CD14-positive monocyte (primary cell): ENCODE measurements at places on chromosomes 3 and 15.

DNA sequence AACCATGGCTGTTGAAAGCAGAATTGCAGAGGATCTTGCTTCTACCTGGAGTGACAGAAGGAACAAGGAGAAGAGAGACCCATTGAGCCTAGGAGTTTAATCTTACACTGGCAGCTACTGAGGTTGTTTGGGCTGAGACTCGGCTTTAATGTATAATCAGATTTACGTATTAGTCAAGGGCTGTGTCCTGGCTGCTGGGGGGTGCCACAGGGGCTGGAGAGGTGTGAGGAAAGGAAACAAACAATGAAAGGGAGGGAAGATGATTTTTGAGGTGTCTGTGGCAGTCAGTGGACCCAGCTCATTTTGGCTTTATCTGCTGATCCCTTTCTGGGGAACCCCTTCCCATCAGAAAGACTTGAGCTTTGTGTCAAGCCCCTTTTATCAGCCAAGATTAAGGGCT, 95.7 kb downstream of the PRICKLE2 start:
- H3K27me3 ChIP-seq, result no peaks in the 10 kb centered on the region
- DNase-seq, result no peak
- H3K27ac ChIP-seq, result no peak overlapping the region
- no peaks in the 10 kb centered on the region for H3K36me3 ChIP-seq
- H3K4me1 ChIP-seq, result no peaks in the 10 kb centered on the region

GRCh38 chr15:67925182-67925581, 85.3 kb upstream of the RNU6-1 start:
- H3K27ac ChIP-seq, result no peak overlapping the region
- H3K4me1 ChIP-seq, result no peaks in the 10 kb centered on the region
- H3K36me3 ChIP-seq, result no peaks in the 10 kb centered on the region
- no peak overlapping the region for H3K4me3 ChIP-seq

GRCh38 chr3:51304230-51304629, 80.9 kb upstream of the MANF start:
- no peak for DNase-seq
- no peaks in the 10 kb centered on the region for H3K4me1 ChIP-seq
- H3K4me3 ChIP-seq, result no peak overlapping the region

DNA sequence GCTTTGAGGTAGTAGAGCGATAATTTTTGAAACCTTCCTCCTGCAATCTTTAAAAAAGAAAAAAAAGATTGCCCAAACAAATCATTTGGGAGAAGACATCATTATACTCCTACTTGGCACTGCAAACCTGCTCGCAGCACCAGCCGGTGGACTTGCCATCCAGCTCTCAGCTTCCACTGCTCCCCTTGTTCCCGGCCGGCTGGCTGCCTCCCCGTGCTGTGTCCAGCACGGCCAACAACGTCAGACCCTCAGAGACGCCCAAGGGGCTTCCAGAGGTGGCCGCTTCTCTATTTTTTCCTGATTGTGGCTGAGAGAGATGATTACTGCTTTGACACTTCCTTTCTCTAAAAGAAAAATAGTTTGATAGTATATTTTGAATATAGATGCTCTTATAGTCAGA, 3.0 kb upstream of the BFSP2 start:
- H3K36me3 ChIP-seq, result no peaks in the 10 kb centered on the region
- H3K4me3 ChIP-seq, result no peak overlapping the region
- no peaks in the 10 kb centered on the region for H3K27me3 ChIP-seq
- no peak for DNase-seq
- no peak overlapping the region for H3K27ac ChIP-seq

DNA sequence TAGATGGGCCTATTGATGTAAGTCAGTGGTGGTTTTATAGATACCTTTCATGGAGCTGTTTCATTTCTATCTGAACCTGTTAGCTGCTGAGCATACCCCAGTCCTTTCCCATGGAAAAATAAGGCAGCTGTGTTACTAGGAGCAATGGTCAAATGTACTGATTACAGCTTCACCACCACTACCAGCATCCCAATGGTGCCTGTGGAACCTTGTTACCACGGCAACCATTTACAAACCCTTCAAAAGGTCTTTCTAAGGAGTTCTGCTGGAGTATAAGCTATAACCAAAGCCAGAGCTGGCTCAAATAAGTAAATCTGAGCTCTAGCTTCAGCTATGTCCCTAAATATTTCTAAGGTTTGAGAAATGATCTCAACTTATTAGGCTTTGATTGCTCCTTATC, 133.4 kb upstream of the ACP3 start:
- H3K4me1 ChIP-seq, result no peaks in the 10 kb centered on the region
- DNase-seq, result no peak
- no peaks in the 10 kb centered on the region for H3K36me3 ChIP-seq
- H3K27ac ChIP-seq, result no peak overlapping the region
- H3K27me3 ChIP-seq, result no peaks in the 10 kb centered on the region

- H3K27ac ChIP-seq, result no peak overlapping the region
- peaks cover 49% of the 10 kb centered on the region for H3K4me1 ChIP-seq
- H3K4me3 ChIP-seq, result peak overlapping the region; percentile 81
Observed at GRCh38 chr15:68203486-68203885, 1.6 kb downstream of the CALML4 start.

GRCh38 chr15:72341361-72341760, 21.4 kb upstream of the CELF6 start:
- H3K4me1 ChIP-seq, result peaks cover 18% of the 10 kb centered on the region
- peaks cover 40% of the 10 kb centered on the region for H3K36me3 ChIP-seq
- H3K27ac ChIP-seq, result no peak overlapping the region

DNA sequence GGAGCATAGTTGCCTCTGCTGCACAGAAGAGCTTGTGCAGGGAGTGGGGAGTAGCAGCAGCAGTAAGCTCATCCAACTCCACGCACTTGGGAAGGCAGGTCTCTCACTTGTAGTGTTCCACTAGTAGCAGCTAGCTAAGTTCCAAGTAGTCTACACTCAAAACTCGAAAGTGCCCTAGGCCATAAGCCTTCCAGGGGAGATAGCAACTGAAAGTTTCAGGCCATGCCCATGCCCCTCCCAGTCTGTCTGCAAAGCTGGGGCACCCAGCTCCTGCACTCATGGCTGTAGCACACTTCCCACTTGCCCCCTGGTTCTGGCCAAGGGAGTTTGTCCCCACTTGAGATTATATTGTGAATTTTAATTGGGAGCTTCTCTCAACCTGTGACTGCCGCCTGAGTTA, 57.5 kb downstream of the MFSD1 start:
- no peak overlapping the region for H3K4me3 ChIP-seq
- no peaks in the 10 kb centered on the region for H3K4me1 ChIP-seq
- DNase-seq, result no peak
- H3K27ac ChIP-seq, result no peak overlapping the region
- H3K36me3 ChIP-seq, result no peaks in the 10 kb centered on the region

DNA sequence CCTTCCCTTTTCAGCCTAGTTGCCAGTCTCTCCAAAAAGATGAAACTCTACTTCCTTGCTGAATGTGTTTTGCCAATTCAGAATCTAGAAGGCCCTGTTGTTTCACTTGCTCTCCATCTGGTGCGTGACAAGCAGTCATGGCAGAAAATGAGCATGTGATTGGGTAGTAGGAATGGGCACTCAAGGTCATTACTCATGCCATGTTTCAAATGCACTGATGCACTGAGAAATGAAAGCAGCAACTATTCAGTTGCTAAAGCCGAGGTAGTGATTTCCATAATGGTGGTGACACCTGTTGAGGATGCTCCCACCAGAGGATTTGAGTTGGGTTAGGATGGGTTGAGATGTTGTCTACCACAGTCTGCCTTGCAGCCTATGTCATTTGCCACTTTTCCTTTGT, 12.7 kb downstream of the ZBTB38 start:
- H3K4me1 ChIP-seq, result no peaks in the 10 kb centered on the region
- no peak overlapping the region for H3K4me3 ChIP-seq
- no peaks in the 10 kb centered on the region for H3K36me3 ChIP-seq

DNA sequence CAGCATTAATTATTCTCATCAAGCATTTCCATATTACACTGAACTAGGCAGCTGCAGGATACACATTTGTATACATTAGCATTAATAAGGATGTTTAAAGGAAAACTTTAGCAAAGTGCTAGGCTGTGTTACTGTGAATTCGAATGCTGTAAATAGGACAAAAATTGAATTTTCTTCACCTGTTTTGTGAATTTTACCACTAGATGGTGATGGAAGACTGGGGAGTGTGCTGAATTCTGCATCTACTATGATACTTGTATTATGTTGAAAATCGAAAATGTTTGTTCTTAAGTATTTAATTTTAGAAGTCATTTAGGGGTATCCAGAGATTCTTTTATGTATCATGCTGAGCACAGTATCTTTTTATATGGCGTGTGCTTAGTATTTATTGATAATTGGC, 12.3 kb upstream of the P2RY14 start:
- DNase-seq, result peak; percentile 38
- H3K27me3 ChIP-seq, result no peaks in the 10 kb centered on the region
- no peak overlapping the region for H3K27ac ChIP-seq
- no peaks in the 10 kb centered on the region for H3K36me3 ChIP-seq
- H3K4me1 ChIP-seq, result no peaks in the 10 kb centered on the region
- H3K4me3 ChIP-seq, result no peak overlapping the region

GRCh38 chr3:9826815-9827573, 16.8 kb downstream of the RPUSD3 start:
- peaks cover 43% of the 10 kb centered on the region for H3K36me3 ChIP-seq
- no peaks in the 10 kb centered on the region for H3K4me1 ChIP-seq
- no peak overlapping the region for H3K27ac ChIP-seq
- no peak for DNase-seq
- H3K27me3 ChIP-seq, result no peaks in the 10 kb centered on the region
- no peak overlapping the region for H3K4me3 ChIP-seq

DNA sequence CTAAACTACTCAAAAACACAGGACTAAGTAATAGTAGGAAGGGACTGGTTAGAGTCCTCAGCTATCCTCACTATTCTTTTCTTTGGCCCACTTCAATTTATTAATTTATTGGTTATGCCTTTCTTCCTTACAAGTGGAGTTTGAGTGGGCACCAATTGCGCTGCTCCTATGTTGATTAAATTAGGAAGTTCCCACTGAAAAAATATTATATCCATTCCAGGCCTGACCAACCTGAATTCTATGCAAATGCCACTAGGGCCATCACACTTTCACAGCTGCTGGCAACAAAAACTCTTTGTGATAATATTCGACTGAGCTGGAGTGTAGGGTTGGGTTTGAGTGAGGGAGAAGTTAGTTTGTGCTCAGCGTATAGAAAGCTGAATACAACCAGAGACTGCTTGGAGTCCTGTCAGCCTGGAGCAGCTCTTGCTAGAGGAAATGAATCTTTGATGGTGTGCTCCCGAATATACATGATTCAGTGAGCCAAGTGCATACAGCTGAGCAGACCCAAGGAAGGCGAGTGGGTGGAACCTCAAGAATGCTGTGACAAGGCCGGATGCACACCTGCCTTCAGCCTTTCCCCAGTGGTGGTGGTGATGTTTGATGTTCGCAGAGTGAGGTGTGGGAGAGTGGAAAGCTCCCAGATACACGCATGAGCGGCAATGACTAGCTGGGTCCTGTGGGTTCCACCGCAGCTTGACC, 1.5 kb downstream of the ARHGEF3 start:
- H3K27me3 ChIP-seq, result no peaks in the 10 kb centered on the region
- peak overlapping the region; percentile 85 for H3K27ac ChIP-seq
- H3K4me3 ChIP-seq, result peak overlapping the region; percentile 56
- peaks cover 49% of the 10 kb centered on the region for H3K4me1 ChIP-seq
- DNase-seq, result no peak

DNA sequence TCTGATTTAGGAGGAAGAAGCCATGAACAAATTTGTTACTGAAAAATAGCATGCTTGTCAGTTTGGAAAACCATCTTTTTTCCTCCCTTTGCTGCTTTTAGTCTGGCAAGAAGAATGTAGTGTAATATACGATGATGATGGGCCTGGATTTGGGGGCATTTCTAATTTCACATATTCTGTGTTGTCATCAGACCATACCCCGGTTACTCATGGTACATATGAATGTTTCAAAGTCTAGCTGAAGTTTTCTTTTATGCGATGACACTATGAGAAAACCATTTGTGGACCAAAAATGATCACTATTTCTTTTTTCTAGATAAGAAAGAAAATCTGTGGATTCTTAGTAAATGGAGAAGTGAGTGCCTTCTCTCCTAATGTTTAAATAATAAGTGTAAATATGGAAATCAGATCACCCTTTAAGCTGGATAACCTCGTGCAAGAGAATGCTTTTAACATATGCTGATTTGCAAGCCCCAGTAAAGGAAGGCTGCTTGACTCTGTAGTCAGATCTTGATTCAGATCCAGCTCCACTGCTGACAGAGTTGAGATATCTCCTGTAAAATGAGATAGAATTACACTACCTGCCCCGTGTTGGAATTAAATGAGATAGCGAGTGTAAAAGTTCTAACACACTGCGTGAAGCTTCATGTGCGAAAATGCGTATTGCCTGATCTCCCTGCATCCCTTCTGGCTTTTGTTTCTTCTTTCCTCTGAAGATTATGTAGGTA, 3.0 kb downstream of the MEF2A start:
- peak overlapping the region; percentile 90 for H3K4me3 ChIP-seq
- no peak for DNase-seq
- H3K27me3 ChIP-seq, result no peaks in the 10 kb centered on the region
- H3K36me3 ChIP-seq, result no peaks in the 10 kb centered on the region

- DNase-seq, result no peak
- H3K27ac ChIP-seq, result no peak overlapping the region
- no peaks in the 10 kb centered on the region for H3K27me3 ChIP-seq
- no peak overlapping the region for H3K4me3 ChIP-seq
- H3K4me1 ChIP-seq, result peaks cover 8% of the 10 kb centered on the region
Observed at GRCh38 chr3:5330152-5330810, 142.8 kb downstream of the EDEM1 start.

- no peak overlapping the region for H3K4me3 ChIP-seq
- H3K36me3 ChIP-seq, result no peaks in the 10 kb centered on the region
- H3K27me3 ChIP-seq, result no peaks in the 10 kb centered on the region
- no peak for DNase-seq
- no peak overlapping the region for H3K27ac ChIP-seq
Observed at GRCh38 chr15:70636540-70637165, 126.7 kb downstream of the UACA start.

- no peaks in the 10 kb centered on the region for H3K27me3 ChIP-seq
- H3K4me3 ChIP-seq, result no peak overlapping the region
- no peak overlapping the region for H3K27ac ChIP-seq
- H3K4me1 ChIP-seq, result peaks cover 10% of the 10 kb centered on the region
Observed at GRCh38 chr3:4449043-4449805, 17.8 kb downstream of the SUMF1 start.

GRCh38 chr3:168467115-168467714, 371.5 kb upstream of the GOLIM4 start:
- H3K27ac ChIP-seq, result no peak overlapping the region
- no peaks in the 10 kb centered on the region for H3K4me1 ChIP-seq
- no peaks in the 10 kb centered on the region for H3K36me3 ChIP-seq
- DNase-seq, result peak; percentile 3

GRCh38 chr3:40961104-40961857, 238.0 kb upstream of the CTNNB1 start:
- no peaks in the 10 kb centered on the region for H3K36me3 ChIP-seq
- no peak overlapping the region for H3K27ac ChIP-seq
- no peaks in the 10 kb centered on the region for H3K27me3 ChIP-seq
- no peak for DNase-seq
- no peak overlapping the region for H3K4me3 ChIP-seq
